ENCODE measurements at places on chromosomes 2 and 18.

DNA sequence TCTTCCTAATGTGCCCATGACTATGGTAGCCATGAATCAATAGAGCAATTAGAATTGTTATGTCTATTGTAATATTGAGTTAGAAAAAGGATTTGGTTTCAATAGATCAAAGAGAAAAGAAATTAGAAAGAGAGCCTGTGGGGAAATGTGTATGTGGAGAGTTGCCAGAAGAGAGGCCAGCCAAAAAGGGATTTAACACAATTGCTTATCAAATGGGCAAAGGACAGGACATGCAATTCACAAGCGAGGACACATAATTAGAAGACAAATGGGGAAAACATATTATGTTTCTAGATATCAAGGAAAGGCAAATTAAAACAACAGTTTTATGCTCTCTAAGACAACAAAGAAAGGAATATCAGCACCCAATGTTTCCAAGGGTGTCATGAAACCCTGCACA is 403.2 kb upstream of the KLHL29 start:
- DNase-seq = no peak

GRCh38 chr2:101805152-101806088 is 107.9 kb downstream of the MAP4K4 start:
- no peak for DNase-seq

DNA sequence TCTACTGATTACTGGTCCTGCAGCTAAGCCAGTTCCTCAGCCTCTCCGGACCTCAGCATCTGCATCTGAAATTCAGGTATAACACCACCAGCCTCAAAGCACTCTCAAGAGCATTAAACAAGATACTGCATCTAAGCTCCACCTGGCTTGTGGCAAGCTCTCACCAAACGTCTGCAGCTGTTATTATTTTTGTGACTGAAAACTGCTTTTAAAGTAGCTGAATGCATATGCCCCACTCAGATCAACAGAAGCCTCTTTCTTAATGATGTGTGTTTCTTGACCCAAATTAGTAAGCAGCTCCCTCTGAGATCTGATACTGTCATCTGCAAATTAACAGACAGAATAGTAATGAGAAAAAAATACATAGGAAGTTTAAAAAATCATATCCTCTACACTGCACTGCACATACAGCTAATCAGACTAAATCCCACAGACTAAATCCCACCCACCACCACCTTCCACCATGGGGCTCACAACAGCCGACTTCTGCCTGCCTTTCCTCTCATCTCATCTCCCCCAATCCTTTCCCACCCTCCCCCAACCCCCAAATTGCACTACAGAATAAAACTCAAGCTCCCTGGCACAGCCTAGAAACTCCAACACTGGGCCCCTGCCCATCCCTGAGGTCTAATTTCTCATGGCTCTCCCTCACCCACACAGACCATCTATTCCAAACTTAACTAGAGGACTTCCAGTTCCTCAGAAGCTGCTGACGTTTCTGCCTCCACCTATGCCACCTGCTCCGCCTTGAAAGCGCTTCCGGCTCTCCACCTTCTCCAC is 52.9 kb downstream of the TMEM163 start:
- no peak for DNase-seq

DNA sequence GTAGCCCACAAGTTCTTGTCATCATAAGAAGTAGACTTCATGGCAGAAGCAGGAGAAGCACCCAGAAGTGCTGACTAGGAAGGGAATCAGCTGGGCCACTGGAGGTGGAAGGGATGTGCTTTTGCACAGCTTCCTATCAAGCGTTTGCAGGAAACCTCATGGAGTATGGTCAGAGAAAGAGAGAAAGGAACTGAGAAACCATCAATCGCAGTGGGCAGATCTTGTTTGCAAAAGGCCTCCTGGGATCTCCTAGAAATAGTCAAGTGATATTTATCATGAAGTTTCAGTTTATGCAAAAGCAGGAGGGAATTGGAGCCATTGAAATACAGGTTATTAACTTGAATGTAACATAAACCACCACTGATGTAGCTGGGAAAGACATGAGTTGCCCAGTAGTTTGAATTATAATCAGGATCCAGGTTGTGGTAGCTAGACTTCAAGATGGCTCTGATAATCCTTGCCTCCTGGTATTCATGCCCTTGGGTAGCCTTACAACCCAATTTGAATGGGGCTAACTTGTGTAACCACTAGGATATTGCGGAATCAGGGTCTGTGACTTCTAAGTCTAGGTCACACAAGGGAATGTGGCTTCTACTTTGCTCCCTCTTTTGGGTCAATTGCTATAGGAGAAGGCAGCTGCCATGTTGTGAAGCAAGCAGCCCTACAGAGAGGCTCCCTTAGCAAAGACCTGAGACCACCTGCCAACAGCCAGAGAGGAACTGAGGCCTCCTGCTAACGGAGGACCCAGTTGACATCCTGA is 69.8 kb upstream of the TCF4 start:
- DNase-seq = no peak

DNA sequence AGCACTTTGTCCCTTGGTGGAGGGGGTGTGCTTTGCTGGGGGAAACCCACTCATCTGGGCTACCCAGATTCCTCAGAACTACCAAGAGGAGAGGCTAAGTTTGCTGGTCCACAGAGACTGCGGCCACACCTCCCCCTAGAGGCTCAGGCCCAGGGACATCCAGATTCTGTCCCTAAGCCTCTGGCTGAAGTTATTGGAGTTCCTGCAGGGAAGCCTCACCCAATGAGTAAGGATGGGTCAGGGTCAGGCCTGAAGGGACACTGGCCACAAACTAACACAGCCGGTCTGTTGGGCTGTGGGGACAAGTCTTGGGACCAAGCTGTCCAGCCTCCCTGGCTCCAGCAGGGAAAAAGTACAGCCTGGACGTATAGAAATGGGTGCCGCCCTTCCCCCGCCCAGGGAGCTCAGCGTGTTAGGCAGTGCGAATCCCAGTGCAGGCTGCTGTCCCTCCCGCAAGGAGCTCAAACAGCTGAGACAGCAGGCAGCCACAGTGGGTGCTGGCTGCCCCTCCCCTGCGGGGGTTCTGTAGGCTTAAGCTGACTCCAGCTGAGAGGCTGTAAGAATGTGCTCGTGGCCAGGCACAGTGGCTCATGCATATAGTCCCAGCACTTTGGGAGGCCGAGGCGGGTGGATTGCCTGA is 86.9 kb upstream of the ARL5A start:
- DNase-seq = no peak

- peak; percentile 34 for DNase-seq
Observed at GRCh38 chr18:76452357-76452756, 42.7 kb downstream of the ZNF516 start.

DNA sequence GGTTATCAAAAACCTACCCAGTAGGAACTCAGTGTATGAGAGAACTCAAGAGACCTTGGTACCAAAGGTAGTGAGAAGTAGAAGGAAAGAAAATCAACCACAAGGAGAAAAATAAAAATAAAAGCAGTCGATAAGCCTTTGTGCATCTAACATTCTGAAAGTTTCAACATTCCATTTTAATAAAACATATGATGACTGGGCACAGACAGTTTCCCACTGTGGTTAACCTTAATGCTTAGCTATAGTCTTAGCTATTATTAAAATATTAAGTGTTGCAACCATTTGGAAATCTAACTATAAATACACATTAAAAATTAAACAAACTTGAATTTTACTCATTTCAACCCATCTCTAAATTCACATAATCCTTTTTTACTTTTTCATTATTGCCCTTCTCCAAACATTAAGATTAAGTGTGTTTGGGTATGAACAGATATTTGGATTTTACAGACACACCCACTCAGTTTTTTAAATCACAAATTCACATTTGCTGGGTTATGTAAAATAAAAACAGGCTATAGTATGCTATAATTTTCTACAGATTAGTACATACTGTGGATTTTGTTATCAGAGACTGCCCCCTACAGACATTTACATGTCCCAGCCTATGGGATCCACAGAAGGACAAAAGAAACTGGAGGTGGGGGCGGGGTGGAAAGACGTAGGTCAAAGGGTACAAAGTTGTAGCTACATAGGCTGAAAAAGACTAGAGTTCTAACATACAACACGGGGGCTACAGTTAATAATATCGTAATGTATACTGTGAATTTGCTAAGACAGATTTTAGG is 32.8 kb downstream of the SRBD1 start:
- peak; percentile 64 for DNase-seq

DNA sequence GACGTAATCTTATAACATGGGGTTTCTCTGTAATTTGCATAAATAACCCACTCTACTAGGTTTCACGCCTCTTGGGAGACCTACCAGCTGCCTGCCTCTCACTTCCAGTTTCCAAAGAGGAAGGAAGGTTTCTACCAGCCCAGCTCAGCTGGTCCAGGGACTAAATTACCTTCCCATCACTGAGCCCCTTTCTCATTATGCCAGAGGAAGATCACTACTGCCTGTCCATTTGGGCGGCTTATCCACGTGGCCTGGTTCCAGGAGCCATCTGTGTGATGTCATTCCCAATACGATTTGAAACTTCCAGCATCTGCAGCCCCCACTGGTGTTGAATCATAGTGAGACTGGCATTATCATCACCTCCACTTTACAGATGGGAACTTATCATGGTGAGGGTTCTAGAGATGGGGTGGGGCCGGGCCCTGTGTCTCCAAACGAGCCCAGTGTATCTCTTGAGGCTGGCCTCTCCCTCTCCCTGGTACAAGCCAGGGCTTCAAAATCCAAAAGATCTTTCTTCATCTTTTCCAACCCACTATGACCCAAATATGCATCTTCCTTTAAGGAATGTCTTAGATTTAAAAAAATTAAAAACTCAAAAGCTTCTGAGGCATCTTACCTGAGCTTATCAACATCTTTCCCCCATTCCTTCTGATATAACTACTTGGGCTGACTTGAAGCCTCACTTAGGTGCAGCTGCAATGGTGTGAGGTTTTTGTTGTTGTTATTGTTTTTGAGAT is 140.8 kb downstream of the DDX1 start:
- DNase-seq = peak; percentile 31

GRCh38 chr18:79965119-79965902 is 868 bp downstream of the HSBP1L1 start:
- peak; percentile 22 for DNase-seq

DNA sequence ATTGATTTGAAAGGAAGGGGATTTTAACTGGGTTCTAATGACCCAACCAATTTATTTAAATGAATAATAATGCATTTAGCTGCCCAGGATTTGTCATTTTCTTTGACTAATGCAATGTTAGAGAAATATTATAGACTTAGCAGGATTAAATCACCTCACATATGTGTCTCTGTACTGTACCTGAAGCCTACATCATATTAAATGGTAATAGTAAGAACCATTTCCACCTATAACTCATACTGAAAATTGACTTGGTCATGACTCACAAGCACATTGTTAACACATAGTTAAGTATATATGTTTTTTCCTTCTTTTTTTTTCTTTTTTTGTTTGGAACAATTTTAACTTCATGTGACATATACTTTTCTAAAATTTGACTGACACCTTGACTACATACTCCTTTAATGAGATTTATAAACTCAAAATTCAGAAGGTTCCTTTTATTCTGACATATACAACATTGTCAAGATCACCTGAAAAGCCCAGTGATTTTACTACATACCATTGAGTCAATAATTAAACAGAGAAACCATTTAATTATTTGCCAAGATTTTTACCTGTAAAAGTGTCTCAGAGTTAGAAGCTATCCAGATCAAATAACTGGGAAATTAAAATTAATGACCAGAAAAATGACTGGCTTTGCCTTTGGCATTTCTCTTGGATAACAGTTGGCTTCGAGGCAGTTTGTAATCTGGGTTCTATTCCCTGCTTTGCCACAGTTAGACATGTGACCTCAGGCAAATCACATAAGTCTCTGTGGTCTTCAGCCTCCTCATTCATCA is 58.8 kb upstream of the CDC42EP3 start:
- DNase-seq = no peak

GRCh38 chr2:98823196-98824170 is 92.6 kb upstream of the MGAT4A start:
- no peak for DNase-seq

DNA sequence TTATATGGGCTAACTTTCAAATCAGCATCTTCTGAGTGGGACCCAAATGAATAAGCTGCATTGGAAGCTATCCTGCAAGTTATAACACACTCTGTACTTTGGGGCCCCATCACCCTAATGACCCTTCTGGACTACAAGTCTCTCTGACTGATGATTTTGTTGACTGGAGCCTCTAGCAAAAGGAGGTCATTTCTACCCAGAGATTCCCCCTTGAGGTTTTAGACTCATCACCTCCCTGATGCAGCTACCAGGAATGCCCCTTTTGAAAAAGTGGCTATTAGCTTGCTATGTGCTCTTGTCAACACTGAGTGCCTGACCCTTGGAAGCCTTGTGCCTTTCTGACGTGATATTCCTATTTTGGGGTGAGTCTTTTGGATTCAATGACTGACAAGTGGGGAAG is 54.5 kb upstream of the NEMP2 start:
- DNase-seq = no peak

- peak; percentile 61 for DNase-seq
Observed at GRCh38 chr18:616380-616995, 19.7 kb downstream of the CLUL1 start.

DNA sequence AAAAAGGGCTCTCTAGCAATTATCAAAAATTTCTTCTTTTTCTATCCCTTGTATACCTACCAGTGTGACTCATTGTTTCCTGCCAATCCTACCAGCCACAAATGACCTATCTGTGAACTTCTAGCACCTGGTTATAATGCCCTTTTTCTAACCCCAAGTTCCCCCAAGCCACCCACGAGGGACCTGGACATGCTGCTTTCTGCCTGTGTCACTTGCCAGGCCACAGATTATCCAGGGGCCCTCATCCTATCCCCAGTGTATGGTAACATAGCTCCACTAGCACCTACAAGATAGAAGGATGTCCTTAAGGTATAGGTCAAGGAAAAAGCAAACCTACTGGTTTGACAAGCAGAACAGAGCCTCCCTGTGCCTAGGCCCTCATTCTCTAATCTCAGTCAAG is 26.8 kb downstream of the AAK1 start:
- DNase-seq = no peak

DNA sequence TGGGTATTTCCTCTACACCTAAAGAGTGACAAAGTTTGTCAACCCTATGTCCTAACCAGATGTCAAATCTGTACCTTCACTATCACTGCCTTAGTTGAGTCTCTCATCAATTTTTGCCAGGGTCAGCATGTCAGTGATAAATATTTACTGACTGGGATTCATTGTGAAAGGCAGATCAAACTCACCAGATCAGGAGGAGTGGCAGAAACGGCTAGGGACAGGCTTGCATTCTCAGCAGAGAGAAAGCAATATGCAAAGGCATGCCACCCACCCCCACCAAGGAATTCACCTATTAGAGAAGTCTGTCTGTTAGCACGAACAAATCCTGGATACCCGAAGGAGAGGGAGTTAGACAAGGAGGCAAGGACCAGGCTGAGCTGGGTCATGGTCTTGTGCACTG is 62.6 kb downstream of the PTPN2 start:
- DNase-seq = no peak

DNA sequence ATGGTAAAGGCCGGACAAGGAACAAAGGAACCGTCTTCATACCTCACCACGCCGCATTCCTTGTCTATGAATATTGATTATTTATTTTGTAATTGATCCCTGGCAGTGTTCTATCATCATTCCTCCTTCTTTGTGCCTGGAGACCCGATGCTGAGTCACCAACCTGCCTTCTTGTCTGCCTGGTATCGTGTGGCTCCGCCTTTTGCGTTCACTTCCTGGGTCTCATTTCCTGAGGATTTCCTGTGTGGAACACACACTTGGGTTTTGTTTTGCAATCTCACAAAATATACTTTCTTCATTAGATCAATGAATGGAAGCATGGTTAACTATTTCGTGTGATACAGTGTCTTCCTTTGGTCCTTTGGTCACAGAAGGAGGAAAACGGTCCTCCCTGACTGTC is 95.5 kb upstream of the SNTG2 start:
- no peak for DNase-seq

- peak; percentile 46 for DNase-seq
Observed at GRCh38 chr2:70901227-70902066, 34.3 kb upstream of the ATP6V1B1 start.

GRCh38 chr2:62175728-62176127 is 20.2 kb upstream of the B3GNT2 start:
- DNase-seq = no peak
